ENCODE measurements at places on chromosomes 7 and 10. TPM values are rescaled to one million over a fixed set of nuclear protein-coding genes. Genes with fewer than 3 reads are reported as not detected.

GRCh38 chr7:97982647-97983046 is 7.3 kb downstream of the OCM2 start:
- DNase-seq = no peak

GRCh38 chr10:103244666-103245271 is 918 bp upstream of the RPEL1 start:
- DNase-seq = peak; percentile 84

DNA sequence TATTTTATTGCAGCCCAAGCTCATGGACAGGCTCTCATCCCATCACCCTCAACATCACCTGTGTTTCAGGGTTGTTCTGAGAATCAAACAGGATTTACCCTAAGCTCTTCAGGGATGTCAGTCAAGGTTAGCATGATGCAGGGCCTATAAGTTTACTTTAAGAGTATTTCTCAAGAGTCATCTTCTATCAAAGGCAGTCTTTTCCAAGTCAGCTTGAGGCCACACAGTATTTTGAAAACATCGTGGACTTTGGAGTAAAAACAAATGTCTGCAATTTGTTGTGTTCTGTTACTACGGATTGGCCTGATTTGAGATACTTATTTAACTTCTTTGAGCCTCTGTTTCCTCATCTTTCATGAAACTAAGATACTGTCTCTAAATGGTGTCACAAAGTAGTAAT is 42.0 kb upstream of the NRP1 start:
- no peak for DNase-seq

DNA sequence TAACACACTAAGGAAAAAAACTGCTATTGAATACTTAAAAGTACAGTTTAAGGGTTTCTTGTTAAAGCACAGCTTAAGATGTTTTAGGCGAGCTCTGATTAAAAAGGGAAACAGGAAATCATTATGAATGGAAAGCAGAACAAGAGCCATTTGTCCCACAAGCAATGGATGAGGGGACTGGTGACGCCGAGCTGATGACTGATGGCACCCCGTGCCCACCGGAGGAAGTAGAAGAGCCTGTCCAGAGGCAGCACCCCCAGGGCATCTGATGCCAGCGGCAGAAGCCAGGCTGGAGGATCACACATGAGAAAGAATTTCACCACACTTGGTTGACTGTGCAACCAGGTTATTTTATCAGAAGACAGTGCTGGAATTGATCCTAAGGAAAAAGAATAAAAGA is 15.0 kb upstream of the INSIG1 start:
- no peak for DNase-seq

- DNase-seq = no peak
These were observed 108.0 kb downstream of the SDK1 start for GRCh38 chr7:3408814-3409595.

DNA sequence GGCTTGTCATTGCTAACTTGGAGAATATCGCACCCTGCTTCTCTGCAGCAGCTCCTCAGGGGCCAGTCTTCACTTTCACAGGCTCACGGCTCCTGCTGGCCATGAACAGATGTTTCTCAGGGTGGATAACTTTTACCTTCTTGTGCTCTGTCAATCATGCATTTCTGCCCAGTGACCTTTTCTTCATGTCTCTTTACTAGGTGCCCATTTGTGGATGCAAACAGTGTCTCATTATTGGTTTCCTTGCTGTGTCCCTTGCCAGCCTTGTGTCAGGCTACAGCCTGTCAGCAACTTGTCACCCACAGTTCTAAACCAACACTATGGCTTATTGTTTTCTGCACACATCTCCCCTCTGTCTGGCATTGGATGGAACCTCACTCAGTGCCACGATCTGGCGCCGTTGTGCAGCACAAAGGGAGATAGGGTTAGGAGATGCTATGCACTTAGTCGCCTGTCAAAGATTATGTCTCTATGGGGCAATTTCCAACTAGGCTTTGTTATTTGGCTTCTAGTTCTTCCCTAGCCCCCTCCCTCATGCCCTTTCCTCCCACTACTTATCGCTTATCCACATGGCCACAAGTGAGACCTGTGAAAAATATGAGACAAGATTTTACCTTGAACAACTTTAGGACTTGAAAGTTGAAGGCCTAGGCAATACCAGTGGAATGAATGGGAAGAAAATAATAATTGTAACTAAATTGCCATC is 45.7 kb upstream of the NXPH1 start:
- DNase-seq = no peak

GRCh38 chr7:24916463-24917040 is 63.4 kb downstream of the OSBPL3 start:
- no peak for DNase-seq

GRCh38 chr10:88616250-88616977 is 29.9 kb downstream of the LIPJ start:
- DNase-seq = no peak

DNA sequence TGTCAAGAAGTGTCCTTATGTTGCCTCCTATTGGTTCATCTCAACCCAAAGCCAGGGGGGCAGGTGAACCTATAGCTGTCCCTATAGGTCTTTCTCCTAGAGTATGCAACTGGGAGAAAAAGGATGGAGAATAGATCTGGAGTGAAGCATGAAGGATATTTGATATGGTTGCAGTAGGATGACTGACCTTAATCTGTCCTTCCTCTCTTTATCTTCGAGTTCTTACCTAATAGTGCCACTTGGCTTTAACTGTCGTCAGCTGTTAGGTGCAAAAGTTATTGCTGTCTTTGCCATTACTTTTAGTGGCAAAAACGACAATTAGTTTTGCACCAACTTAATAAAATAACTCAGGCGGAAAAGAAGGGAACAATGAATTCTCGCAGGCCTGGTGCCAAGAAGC is 196.0 kb downstream of the GALNT17 start:
- DNase-seq = no peak

GRCh38 chr10:60423920-60424319 is 34.2 kb upstream of the ANK3 start:
- DNase-seq = no peak

- no peak for DNase-seq
These were observed 14.9 kb upstream of the PLEKHS1 start for GRCh38 chr10:113736576-113736975.

GRCh38 chr7:351256-351655 is 61.3 kb downstream of the FOXL3 start:
- no peak for DNase-seq

- no peak for DNase-seq
These were observed 10.1 kb upstream of the TMEM26 start for GRCh38 chr10:61463035-61463909.

DNA sequence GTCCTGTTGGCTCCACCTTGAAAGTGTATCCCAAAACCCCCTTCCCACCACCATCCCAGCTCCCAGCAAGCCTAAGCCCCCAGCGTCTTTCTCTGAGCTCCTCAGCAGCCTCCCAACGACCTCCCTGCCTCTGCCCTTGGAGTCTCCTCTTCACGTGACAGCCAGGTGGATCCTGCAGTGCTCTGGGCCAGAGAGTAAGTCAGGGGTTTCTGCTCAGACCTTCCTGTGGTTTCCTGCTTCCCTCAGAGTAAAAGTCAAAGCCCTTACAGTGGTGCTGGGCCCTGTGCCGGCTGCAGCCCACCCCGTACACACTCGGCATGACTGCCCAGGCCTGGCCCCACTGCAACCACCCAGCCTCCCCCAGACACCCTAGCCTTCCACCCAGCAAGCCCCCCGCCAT is 51.9 kb downstream of the OAT start:
- no peak for DNase-seq

GRCh38 chr7:47992446-47992845 is 13.0 kb upstream of the HUS1 start:
- no peak for DNase-seq

DNA sequence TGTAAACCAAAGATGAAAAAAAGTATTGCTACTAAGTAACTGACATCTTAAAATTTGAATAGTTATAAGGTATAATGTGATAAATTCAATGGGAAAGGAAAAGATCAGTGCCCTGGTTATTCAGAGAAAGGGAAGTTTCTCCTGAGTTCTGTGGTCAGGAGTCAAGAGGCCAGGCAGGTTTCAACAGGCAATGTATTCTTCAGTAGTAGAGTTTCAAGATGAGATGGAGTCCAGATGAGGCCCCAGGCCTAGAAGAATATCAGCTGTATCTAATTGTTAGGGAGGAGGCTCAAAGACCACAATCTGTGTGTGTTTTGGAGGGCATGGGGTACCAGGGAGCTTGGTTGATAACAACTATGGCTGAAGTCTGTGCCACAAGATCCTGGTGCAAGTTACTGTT is 101.4 kb upstream of the DLX6 start:
- no peak for DNase-seq

DNA sequence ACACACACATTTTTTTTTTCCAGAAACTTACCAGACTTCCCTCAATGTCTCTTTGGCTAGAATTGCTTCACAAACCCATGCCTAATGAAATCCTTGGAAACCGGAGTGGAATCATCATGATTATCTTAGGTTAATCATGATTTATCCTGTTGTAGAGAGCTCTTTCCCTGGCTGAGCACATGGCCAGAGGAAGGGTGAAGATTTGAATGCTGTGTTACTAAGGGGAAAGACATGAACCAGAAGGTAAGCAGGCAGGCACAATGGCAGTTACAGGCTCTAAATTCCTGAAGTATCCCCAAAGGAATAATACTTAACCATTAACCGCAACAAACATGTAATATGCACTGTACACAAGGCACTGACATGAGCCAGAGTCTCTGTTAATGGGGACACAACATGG is 4.1 kb upstream of the RNF148 start:
- DNase-seq = no peak

DNA sequence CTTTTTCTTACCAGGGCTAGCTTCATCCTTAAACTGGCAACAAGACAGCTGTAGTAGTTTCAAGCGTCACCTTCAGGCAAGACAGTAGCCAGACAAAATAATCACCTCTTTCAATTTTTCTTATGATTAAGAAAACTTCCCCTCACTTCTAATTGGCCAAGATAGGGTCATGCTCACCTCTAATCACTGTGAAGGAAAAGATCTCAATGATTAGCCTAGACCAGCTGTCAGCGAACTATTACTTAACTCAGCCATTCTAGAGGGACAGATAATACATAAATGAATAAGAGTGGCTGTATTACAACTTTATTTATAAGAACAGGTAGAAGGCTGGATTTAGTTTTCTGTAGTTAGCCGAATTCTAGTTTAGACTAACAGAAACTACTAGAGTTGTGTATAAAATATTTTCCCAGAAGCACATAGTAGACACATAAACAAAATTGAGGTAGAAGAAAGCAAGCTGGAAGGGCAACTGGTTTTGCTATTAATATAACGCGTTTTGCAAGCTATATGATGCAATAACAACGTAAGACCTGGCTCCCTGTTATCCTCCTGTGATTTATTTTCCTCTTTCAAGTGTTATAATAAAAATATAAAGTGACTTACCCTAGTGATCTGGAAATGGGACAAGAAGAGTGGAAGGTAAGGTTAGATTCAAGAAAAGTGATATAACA is 64.3 kb downstream of the ELAPOR2 start:
- no peak for DNase-seq

GRCh38 chr7:141788296-141788695 is 1.7 kb upstream of the TAS2R5 start:
- DNase-seq = no peak

- DNase-seq = no peak
These were observed 84.0 kb downstream of the ORC5 start for GRCh38 chr7:104123786-104124185.

DNA sequence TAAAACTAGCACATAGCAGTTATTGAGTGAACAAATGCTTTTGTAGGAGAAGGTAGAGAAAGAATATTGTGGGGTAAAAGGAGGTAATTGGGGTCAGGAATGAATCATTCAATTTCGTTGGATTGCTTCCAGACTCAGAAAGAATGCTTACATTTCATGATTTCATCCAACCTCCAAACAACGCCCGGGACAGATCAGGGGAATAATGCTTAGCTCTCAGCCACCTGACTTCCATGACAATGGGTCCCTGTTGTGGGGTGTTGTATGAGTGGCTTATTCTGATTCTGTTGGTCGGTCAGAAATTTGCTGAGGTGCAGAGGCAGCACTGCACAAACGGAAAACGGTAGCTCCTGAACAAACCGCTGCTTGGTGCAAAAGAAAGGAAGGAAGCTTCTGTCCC is 24.0 kb upstream of the INPP5F start:
- no peak for DNase-seq

GRCh38 chr7:34430456-34430855 is 227.6 kb upstream of the NPSR1 start:
- DNase-seq = no peak

DYNC1I1 gene
- 14.1 TPM for total RNA-seq

FRMPD2 gene
- 1.2 TPM for total RNA-seq

FAM25A gene
- total RNA-seq = not detected

UTF1 gene
- not detected for total RNA-seq

CYP3A7 gene
- 2.0 TPM for total RNA-seq

GCK gene
- total RNA-seq = 11.1 TPM

TSPAN33 gene
- 9.8 TPM for total RNA-seq

TRIP6 gene
- total RNA-seq = 64.4 TPM

ANKRD2 gene
- 204 TPM for total RNA-seq

ZNF736 gene
- 1.4 TPM for total RNA-seq
